MV-4-11 (cell line): ENCODE measurements at places on chromosomes 16 and 17.
A peak's percentile ranks its signal among the peaks of the same experiment; 100 is the strongest.

- DNase-seq: peak; percentile 84
Observed at GRCh38 chr17:75633486-75634375, 497 bp downstream of the SMIM5 start.

- no peak for DNase-seq
Observed at GRCh38 chr17:77864234-77865111, 94.0 kb upstream of the TNRC6C start.

DNA sequence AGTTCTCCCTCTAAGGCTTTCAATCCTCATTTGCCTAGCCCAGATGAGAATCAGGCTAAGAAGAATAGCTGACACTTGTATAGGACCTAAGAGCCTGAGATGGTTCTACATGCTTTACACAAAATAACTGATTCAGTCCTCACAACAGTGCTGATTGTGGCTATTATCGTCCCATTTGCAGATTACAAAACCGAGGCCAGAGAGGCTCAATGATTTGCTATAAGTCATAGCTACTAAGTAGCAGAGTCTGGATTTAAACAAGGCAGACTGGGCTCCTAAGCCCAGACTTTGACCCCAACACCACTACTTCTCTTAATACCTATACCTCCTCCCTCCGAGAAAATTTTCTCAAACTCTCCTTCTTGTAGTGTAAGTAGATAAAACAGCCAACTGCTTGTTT lies 23.1 kb downstream of the ABCC12 start:
- no peak for DNase-seq

GRCh38 chr17:33072421-33073161 lies 80.9 kb downstream of the SPACA3 start:
- peak; percentile 5 for DNase-seq

DNA sequence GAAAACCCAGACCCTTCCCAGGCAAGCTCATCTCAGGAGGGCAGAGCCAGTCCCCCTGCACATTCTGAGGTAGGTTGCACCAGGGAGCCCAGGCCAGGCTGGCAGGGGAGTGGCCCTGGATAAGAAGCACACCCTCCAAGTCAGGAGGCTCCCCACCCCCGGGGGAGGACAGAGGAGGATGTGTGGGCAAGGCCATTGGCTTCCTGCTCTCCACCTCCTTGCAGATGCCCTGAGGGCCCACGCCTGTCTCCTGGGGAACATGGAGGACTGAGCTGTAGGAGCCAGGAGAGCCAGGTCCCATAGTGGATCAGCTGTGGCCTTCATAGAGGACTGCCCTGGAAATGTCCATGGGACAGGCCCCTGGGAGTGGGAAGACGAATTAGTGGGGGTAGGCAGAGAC lies 126.7 kb downstream of the IRF8 start:
- no peak for DNase-seq

GRCh38 chr17:37239690-37240334 lies 136.0 kb upstream of the C17orf78 start:
- peak; percentile 33 for DNase-seq

DNA sequence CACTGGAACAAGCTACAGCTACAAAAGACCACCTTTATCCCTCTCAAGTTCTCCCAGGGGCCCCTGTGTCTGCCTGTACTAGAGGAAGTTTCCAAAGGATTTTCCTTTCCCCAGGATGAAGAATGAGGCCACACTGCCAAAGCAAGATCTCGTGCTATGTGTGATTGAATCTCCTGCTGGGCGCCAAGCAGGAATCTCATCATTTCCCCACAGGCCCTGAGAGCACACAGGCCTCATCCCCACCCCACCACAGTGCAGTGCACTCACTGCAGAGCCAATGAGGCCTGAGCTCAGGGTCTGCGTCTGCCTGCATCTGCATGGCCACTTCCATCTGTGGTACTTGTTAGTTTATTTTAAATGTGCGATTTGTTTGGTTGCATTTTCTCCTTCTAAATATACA lies 387.4 kb upstream of the ASIC2 start:
- no peak for DNase-seq

DNA sequence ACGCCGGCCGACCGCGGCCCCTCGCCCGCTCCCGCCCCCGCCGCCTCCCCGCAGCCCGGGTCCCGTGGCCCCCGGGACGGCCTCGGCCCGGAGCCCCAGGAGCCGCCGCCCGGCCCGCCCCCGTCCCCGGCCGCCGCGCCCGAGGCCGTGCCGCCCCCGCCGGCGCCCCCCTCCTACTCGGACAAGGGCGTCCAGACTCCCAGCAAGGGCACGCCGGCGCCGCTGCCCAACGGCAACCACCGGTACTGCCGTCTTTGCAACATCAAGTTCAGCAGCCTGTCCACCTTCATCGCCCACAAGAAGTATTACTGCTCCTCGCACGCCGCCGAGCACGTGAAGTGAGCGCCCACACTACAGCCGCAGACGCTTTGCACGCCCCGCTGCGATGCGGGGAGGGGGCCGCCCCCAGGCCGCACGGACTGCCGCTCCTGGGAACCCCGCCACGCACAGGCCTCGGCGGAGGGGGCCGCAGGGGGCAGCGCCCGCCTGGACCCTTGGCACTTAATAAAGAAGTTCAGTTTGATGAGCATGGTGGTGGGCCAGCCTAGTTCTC lies 35.5 kb upstream of the ZC3H18 start:
- DNase-seq: peak; percentile 47

DNA sequence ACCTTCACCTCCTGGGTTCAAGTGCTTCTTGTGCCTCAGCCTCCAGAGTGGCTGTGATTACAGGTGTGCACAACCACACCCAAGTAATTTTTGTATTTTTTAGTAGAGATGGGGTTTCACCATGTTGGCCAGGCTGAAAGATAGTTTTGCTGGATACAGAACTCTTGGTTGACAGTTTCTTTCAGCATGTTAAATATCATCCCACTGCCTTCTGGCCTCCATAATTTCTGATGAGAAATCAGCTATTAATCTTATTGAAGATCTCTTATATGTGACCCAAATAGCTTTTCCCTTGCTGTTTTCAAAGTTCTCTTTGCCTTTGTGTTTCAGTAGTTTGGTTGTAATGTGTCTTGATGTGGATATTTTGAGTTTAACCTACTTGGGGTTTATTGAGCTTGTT lies 50.3 kb upstream of the BRD7 start:
- DNase-seq: no peak

DNA sequence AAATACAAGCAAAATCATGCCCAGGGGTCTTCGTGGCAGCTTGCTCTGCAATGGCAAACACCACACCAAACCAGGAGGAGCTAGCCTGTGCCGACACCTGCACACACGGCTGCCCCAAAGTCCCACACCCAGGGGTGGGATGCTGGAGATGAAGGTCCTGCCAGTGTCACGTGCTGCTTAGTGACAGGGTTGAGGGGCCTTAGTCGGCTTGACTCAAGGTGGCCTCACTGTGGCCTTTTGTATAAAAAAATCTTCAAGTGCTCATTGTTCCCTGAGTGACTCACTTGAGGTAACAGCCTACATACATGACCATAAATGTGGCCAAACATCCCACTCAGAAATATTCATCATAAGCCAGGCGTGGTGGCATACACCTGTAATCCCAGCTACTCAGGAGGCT lies 7.3 kb downstream of the TRIM65 start:
- DNase-seq: peak; percentile 10

DNA sequence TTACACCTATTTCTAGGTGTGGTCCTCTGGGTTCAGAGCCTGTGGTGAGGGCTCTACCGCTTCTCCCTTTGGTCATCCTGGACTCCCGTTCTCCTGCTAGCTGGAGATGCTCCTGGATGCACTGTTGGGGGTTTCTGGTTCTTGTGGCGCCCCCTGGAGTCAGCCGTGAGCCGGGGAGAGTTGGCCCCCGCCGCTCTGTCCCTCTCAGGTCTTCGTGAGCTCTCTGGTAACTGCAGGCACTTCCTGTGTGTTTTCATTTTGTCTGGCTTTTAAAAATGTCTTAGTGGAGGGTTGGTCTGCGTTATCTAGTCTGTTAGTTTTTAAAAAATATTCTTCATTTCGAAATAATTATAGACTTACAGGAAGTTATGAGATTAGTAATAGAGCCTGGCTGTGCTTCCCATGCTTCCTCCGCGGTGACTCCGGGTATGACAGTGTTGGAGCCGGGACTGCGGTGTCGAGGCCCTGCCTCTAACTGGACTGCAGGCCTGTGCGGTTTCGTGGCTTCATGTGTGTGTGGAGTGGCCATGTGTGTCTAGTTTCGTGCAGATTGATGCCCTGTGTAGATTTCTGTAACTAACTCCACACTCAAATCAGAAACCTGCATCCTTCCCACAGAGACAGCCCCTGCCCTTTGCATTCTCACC lies 78.0 kb upstream of the ZNF750 start:
- DNase-seq: peak; percentile 92

DNA sequence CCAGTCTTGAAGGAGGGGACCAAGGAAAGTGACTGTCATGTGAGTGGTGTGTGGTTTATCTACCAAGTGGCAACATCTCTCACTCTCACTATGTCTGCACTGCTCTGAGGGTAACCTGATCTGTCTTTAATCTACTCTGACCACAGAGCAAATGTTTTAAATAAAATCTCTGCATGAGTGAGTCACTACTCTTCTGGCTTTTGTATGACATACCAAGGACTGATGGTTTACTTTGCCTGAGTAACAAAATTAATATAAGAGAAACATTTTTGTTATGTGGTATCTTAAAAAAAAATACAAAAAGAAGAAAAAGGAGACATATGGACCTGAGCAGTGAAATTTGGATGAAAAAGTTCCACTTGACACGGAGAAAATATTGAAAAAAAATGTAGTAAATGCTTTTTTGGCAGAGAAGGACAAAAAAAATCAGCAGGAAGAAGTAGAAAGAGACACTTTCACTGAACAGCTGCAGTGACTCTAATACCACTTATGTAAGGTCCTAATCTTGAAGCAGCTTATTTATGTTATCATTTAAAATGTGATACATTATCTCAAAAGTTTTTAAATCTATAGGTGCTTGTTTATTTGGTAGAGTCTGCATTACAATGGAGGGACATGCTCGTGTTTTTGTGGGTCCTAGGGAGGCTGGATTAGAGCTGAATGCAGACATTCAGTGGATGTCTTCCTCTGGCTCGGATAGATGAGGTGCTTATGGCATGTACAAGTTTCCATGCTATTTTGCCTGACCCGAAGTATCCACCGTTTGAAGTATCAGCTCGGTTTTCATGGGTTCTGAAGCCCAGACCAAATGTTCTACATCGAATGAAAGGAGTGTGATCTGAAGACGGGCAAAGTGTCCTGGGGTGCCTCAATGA lies 240.7 kb downstream of the MAP2K6 start:
- DNase-seq: no peak

GRCh38 chr17:82081546-82081945 lies 15.9 kb upstream of the DUS1L start:
- DNase-seq: no peak

DNA sequence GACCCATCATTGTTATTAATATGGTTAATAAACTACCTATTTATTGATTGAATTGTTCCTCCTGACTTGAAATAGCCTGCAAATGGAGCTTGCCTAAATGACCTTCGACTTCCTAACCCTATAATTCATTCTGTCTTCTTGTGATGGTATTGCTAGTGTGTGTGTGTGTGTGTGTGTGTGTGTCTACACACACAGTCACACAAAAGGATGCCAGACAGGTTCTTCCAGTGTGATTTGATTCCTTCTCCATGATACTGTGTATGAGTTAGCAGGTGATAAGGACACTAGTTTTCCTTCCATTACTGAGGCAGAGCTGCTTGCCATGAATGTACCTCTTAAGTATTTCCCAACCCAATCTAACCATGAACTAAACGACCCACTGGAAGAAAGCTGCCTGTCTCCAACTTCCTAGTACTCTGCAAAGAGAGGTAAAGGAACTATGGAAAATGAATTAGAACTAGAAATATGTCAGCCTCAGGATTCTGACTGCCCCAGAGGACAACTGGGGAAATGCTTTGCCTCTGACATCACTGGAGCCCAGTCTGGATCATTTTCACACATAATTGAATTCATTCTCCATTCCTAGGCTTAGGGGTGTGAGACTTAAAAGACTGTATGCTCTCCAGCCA lies 3.5 kb upstream of the CDC6 start:
- no peak for DNase-seq

GRCh38 chr16:46916980-46917379 lies 32.8 kb downstream of the GPT2 start:
- no peak for DNase-seq

DNA sequence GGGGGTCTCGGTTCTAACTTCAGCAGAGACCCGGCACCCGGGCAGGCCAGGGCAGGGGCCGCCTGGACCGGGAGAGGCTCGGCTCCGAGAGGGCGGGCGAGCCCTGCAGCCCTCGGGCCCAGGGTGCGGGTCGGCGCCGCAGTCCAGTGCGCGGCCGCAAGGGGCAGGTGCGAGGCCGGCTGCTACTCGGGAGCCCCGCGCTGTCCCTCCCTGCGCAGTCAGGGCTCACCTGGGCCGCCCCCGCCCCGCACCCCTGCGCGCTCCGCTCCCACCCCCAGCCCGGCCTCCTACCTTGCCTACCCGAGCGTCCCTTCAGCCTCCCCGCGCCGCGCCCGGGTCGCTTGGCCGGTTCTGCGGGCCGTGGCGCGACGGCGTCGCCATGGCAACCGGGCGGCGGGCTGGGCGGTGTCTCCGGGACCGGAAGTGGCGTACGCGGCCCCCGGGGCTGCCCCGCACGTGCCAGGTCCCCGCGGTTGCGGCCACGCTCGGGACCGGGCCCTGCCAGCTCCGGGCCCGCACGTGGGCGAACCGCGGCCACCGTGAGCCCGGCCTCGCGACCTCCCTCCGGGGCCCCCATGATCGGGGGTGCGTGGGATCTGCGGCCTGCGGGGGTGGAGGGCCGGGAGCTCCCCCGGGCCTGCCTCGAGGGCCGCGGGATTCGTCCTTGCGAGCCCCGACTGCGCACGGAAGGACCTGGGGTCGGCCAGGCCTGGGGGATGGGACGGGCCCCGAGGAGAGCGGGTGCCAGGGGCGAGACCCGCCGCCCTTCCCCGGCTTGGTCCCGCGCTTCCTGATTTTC lies at the start of gene CYB561:
Gene CYB561 (minus strand): TSS at position 353 of the 799 bp plus-strand sequence. CDS start 8,759 bp downstream, outside the sequence.
- DNase-seq: peak; percentile 45

- DNase-seq: peak; percentile 74
Observed at GRCh38 chr17:44522883-44523671, 19.9 kb upstream of the GPATCH8 start.

- DNase-seq: no peak
Observed at GRCh38 chr17:45752246-45752645, 31.9 kb upstream of the CRHR1 start.

DNA sequence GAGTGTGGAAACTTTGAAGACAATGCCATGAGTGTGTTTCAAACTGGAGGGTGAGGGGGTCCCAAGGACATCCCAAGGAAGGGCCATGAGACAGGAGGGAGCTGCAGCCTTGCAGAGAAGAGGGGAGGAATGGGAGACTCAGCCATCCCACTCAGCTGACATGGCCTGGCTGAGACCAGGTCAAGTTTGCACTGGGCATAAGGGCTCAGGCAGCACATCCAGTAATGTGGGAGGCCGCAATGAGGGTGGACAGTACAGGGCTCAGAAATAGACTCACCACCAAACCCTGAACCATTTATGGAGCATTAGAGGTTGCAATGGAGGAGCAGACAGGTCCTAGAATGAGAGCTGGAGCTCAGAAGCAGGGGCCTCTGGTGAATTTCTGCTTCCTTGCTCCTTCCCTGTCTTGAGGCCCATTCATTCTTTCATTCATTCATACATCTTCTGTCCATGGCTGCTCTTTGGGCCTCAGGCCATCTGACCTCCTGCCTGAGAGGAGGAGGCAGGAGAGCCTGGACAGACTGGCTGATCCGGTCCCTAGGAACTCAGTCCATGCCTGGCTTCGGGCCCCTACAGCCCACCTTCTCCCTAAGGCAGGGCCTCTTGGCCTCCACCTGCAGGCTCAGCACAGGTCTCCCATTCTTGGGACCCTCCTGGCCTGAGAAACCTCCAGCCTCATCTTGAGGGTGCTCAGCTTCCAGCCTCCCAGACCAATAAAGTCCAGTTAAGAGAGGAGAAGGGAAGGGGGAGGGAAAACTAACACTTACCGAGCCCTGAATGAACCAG lies 70.5 kb upstream of the CDH5 start:
- no peak for DNase-seq
